ENCODE measurements at places on chromosomes 7 and 10.
A peak's percentile ranks its signal among the peaks of the same experiment; 100 is the strongest.

GRCh38 chr7:7665031-7665430 lies 24.5 kb downstream of the UMAD1 start:
- no peak for DNase-seq

DNA sequence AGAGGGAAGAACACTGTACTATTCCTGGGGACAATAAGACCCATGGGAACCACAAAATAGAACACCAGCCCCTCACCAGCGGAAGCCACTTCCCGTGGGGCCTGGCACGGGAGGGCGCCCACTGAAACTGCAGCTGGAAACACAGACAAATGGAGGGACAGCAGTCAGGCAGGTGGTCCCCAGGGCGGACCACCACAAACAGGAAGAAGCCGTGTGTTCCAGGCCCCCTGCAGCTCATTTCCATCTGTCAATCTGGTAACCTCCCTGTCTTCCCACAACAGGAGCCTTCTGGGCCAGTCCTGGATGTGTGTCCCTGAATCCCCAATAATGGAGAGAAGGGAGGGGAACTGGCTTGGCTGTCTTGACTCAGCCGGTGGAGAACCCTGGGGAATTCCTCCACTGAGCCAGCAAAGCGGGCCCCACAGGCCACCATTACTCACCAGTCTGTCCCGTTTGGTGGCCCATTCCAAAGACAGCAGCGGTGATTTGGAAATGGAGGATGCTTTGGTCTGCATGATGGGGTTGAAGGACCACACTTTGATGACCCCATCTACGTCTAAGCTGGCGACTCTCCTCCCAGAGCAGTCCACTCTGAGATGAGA lies 16.7 kb downstream of the WDR91 start:
- no peak for DNase-seq

- DNase-seq = no peak
Observed at GRCh38 chr10:105650306-105650705, 1009.2 kb downstream of the SORCS3 start.

- DNase-seq = no peak
Observed at GRCh38 chr7:91378131-91378530, 113.9 kb downstream of the FZD1 start.

- DNase-seq = no peak
Observed at GRCh38 chr10:23474081-23474480, 35.2 kb downstream of the OTUD1 start.

GRCh38 chr10:12707461-12708185 lies 293.9 kb downstream of the CCDC3 start:
- peak; percentile 52 for DNase-seq

DNA sequence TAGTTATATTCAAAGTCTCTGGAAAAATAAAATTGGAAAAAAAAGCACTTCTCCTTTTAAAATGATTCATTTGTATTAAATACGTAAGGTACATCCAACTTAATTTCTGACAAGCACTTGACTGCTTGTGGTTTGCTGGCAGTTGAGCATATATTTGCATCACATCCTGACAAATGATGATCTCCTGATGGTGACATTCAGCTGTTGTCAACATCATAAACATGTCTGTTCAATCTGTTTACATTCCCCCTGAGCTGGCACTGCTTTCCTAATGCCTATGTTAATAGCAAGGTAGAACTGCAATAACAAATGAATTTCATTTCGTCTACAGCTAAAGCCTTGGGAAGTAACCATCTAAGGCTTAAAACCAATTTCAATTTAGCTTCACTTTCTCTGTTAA lies 24.4 kb downstream of the TSPAN12 start:
- no peak for DNase-seq

DNA sequence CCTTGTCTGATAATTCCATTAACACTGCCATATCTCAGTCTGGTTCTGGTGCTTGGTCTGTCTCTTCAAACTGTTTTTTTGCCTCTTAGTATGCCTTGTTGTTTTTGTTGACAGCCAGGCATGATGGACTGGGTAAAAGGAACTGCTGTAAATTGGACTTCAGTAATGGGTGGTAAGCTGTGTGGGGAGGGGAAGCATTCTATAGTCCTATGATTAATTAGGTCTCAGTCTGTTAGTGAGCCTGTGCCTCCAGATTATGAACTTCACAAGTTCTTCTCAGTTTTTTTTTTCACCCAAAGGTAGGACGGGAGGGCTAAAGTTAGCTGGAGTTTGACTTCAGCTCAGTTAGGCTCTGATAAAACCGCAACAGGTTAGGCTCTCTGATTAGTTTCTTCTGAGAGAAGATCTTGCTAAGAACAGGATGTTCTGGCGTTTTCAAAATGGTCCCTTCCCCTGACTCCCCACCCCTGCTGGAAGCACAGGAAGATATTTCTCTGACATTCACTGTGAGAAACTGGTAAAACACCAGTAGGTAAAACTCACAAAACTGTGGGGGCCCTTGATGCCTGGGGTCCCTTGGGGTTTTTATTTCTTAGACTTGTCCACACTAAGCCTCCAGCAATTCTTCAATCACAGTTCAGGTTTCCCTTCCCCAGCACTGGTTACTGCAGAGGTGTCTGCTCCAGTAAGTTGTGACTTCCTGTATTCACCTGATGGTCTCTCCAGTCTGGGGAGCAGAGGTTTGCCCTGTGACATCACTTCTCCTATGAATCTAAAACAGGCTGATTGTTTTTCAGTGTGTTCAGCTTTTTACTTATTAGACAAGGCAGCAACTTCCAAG lies 43.3 kb upstream of the CCDC71L start:
- DNase-seq = no peak

DNA sequence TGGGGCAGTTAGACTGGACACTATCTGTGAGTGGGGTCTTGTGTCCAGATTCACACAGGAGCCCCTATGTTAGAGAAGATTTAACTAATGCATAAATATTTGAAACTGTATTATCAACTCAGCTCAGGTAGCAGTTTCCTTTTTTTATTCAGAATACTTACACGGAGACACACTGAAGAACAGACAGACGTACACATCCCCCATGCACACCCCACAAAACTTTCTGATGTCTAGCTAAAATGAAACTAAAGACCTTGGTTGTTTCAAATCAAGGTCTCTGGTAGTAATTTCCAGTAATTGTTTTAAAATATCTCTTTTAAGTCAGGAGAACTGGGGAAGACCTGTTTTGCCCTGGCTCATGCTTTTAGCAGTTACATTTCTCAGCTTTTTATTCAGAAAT lies 55.7 kb upstream of the PRKCQ start:
- no peak for DNase-seq

DNA sequence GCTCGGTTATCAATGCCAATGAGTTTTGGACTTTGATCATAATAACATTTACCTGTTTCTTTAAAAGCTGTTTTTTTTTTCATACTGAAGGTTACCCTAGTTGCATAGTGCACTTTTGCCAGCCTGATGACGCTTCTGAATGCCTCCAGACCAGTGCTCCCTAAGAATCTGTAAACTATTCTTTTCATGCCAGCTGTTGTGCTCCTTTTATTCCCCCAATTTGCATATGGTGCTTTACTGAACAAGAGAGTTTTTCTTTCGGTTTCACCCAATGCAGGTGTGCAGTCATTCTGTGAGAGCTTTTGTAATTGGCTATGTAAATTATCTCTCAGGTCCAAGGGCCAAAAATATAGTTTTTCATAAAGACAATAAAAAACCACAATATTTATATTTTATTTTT lies 48.1 kb upstream of the GLCCI1 start:
- DNase-seq = no peak

DNA sequence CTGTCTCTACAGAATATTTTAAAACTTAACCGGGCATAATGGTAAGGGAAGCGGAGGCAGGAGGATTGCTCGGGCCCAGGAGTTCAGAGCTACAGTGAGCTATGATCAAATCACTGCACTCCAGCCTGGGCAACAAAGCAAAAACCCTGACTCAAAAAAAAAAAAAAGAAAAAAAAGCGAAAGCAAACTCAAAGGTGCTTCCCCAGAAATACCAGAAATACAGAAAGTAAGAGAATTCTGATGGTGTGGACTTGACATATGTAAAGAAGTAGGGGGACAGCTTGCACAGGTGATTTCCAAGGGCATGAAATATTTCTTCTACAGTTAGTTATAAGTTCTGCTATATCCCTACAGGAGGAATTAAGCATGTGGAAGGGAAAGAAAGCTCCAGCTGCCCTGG lies 69.7 kb upstream of the APBB1IP start:
- DNase-seq = no peak

GRCh38 chr7:157650131-157650631 lies 313.4 kb downstream of the DNAJB6 start:
- DNase-seq = no peak

- no peak for DNase-seq
Observed at GRCh38 chr10:5563991-5564536, 39.3 kb downstream of the CALML3 start.

DNA sequence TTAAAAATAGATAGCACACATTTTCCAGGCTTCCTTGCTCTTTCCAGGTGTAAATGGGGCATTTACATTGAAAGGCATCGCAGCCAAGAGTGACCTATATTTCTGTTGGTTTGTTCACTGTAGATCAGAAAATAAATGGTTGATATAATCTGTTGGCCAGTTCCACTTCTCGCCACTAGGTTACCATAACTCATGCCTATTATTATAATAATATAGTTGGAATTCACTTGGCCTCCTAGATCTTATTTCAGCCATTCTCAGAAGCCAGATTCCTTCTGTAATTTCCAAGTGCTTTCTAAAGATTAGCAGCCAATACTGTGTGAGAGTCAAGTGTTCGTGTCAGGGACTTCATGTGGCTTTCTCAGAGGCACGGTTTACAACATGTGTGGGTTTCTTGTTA lies 179.5 kb downstream of the DNAH11 start:
- peak; percentile 15 for DNase-seq

GRCh38 chr7:105638902-105639495 lies 57.7 kb upstream of the EFCAB10 start:
- DNase-seq = no peak

- no peak for DNase-seq
Observed at GRCh38 chr10:119211176-119211575, 3.8 kb downstream of the GRK5 start.

DNA sequence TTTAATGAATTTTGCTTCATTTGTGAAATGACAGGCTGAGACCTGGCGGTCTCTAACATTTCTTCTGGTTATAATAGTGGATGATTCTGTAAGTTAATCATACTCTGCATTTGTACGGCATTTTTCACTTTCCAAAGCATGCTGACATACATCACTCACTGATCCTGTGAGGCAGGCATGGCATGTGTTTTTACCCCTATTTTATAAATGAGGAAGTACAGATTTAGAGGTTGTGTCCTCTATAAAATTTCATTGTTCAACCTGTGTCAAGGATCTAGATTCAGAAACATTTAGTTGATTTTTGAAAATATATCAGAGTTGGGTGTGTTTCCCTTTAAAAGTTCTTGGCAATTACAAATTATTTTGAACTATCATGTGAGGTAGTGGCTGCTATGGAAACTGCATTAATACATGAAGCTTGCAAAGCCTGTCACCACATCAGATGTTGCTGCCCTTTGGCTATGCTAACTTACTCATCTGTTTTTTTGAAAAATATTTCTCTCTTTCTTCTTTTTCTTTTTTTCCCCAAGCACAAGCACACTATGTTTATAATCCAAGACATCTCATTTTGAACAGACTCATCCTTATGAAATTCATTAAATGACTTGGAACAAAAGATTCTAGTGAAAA lies 172.7 kb downstream of the GNAI1 start:
- DNase-seq = no peak

GRCh38 chr7:115328018-115328417 lies 406.1 kb downstream of the MDFIC start:
- no peak for DNase-seq

- peak; percentile 99 for DNase-seq
Observed at GRCh38 chr7:137953665-137954470, 48.0 kb downstream of the CREB3L2 start.

GRCh38 chr7:36131026-36131425 lies 22.0 kb upstream of the EEPD1 start:
- no peak for DNase-seq

- no peak for DNase-seq
Observed at GRCh38 chr7:36214608-36215456, 61.8 kb downstream of the EEPD1 start.

GRCh38 chr7:29412912-29413311 lies 150.7 kb upstream of the PRR15 start:
- DNase-seq = no peak

GRCh38 chr10:3935933-3936359 lies 150.9 kb upstream of the KLF6 start:
- no peak for DNase-seq

DNA sequence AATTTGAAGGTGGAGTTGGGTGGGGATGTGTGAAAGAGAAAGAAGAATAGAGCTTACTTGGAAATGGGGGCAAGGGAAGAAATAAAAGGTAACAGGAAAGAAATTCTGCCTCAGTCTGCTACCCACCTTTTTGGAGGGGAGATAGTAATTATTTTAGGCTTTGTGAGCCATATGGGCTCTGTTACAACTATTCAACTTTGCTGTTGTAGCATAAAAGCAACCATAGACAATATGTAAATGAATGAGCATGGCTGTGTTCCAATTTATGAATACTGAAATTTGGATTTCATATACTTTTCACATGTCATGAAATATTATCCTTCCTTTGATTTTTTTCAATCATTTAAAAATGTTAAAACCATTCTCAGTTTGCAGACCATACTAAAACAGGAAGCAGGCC lies 176.9 kb downstream of the HPSE2 start:
- no peak for DNase-seq

- no peak for DNase-seq
Observed at GRCh38 chr10:35341521-35341920, 5.2 kb downstream of the CCNY start.

- DNase-seq = no peak
Observed at GRCh38 chr10:16612981-16613355, 91.3 kb upstream of the C1QL3 start.

GRCh38 chr7:42493436-42494198 lies 256.6 kb upstream of the GLI3 start:
- DNase-seq = peak; percentile 72

- no peak for DNase-seq
Observed at GRCh38 chr10:17766731-17767130, 14.7 kb downstream of the TMEM236 start.

GRCh38 chr7:42292991-42293521 lies 56.0 kb upstream of the GLI3 start:
- DNase-seq = peak; percentile 80

- DNase-seq = peak; percentile 30
Observed at GRCh38 chr10:986137-986825, 2.0 kb upstream of the GTPBP4 start.

DNA sequence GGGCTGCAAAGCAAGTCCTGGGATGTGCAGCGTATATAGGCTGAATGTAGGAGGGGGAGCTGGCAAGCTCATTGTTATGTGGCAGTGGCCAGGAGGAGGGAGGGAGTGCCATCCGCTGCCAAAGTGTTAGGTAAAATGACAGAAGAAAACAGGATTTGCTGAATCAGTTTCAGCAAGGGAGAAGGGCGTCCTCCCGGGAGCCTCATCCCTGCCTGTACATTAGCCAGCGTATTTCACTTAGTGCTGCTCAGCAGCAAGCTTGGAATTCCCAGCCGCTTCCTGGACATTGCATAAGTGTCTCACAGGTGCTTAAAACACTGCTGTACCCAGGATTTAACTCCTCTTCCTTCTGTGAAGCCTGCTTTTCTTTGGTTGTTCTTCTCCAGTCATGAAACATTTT lies 2.5 kb downstream of the NIPSNAP2 start:
- peak; percentile 52 for DNase-seq

GRCh38 chr10:96588616-96589419 lies 2.0 kb upstream of the TM9SF3 start:
- DNase-seq = no peak

GRCh38 chr10:62639144-62639543 lies 165.4 kb upstream of the ADO start:
- DNase-seq = no peak

GRCh38 chr7:28986765-28987110 lies 28.6 kb upstream of the TRIL start:
- no peak for DNase-seq

- DNase-seq = peak; percentile 97
Observed at GRCh38 chr10:121553511-121554264, 44.6 kb downstream of the FGFR2 start.
